ENCODE measurements at places on chromosomes 12 and 14. TPM values are rescaled to one million over a fixed set of nuclear protein-coding genes. Genes with fewer than 3 reads are reported as not detected.

Gene CD69
- polyA plus RNA-seq = not detected

Gene C14orf132
- polyA plus RNA-seq = 47.7 TPM

Gene FGF23
- polyA plus RNA-seq = not detected

Gene SLC17A8
- polyA plus RNA-seq = not detected

Gene OASL
- 0.05 TPM for polyA plus RNA-seq

Gene OTX2
- polyA plus RNA-seq = not detected

Gene PAWR
- 11.2 TPM for polyA plus RNA-seq

Gene ANKRD33
- polyA plus RNA-seq = not detected

Gene LGALS3
- 383 TPM for polyA plus RNA-seq

Gene PRPF39
- polyA plus RNA-seq = 33.0 TPM

Gene CDCA4
- 6.8 TPM for polyA plus RNA-seq

Gene GLT1D1
- not detected for polyA plus RNA-seq

Gene SCYL2
- polyA plus RNA-seq = 50.3 TPM

Gene PYGL
- 60.4 TPM for polyA plus RNA-seq

GRCh38 chr14:59583755-59584154 is 7.1 kb upstream of the CCDC175 start:
- no peak for DNase-seq

DNA sequence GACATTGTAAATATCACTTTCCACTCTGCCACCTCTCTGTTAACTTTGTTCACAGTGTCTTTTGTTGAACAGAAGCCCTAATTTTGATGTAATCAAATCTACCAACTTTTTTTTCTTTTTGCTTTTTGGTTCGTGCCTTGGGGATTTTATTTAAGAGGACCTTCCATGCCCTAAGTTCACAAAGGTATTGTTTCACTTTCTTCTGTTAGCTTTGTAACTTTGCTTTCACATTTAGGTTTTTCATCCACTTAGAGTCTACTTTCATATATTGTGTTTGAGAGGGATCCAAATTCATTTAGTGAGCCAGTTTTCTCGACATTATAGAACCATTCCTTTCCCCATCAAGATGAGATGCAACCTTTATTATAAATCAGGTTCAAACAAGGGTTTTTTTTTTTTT is 275.7 kb upstream of the CRY1 start:
- DNase-seq = no peak

GRCh38 chr12:88409257-88409656 is 171.0 kb downstream of the KITLG start:
- no peak for DNase-seq

DNA sequence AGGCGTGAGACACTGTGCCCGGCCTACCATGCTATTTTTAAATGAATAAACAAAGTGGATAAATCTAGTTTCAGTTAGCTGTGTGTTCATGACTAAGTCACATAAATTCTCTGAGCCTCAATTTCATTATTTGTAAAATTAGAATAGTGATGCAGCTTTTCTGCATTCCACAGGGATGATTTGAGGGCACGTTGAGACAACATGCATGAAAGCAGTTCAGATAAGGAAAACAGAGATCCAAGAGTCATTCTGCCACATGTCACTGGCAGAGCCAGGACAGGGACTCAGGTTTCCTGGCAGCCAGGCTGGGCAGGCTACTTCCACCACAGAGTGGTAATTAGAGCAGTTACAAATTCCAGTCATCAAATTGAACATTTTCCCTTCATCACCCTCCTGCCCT is 2.9 kb upstream of the PPP4R4 start:
- no peak for DNase-seq

DNA sequence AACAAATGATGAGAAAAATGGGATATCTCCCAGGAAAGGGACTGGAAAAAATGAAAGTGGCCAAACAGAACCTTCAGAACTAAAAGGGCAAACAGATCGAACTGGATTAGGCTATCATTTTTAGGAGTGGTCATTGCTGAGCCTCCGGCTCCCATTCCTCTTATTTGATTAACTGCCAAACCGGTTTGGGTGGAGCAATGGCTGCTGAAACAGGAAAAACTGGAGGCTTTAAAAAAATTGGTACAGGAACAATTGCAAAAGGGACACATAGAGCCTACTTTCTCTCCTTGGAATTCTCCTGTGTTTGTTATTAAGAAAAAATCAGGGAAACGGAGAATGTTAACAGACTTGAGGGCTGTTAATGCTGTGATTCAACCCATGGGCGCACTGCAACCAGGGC is 49.7 kb downstream of the TNFAIP2 start:
- DNase-seq = no peak

DNA sequence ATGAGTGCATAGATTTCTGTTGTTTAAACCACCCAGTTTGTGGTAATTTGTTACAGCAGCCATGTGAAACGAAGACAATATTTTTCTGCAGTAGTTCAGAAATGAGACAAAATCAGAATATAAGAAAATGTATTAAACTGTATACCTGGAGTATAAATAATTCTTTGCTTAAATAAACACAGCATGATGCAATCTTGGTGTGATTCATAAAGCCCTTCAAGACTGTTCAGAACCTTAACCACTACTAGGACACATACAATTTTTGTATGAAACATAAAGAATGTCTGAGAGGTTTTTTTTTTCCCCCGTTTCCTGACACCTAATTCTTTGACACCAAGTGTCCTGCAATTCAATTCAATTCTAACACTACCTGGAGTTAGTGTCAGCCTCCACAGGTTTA is 10.5 kb downstream of the C12orf75 start:
- DNase-seq = no peak

GRCh38 chr12:117470804-117471203 is 109.4 kb upstream of the NOS1 start:
- DNase-seq = no peak

- no peak for DNase-seq
These were observed 91.4 kb downstream of the CHGA start for GRCh38 chr14:93014058-93015023.

DNA sequence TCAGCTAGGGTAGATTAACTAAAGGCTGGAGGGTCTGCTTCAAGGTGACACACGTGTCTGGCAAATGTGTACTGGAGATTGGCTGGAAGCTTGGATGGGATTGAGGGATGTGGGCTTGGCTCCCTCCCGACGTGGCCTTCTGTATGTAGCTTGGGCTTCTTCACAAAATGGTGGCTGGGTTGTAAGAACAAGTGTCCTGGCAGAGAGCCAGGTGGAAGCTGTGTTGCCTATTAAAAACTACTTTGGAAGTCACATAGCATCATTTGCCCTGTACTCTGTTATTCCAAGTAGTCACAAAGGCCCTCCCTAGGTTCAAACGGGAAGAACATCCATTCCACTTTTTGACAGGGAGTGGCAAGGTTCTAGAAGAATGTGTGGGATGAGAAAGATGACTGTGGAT is 174.1 kb upstream of the PRICKLE1 start:
- no peak for DNase-seq

GRCh38 chr14:64806202-64806861 is 73.4 kb downstream of the SPTB start:
- peak; percentile 59 for DNase-seq

DNA sequence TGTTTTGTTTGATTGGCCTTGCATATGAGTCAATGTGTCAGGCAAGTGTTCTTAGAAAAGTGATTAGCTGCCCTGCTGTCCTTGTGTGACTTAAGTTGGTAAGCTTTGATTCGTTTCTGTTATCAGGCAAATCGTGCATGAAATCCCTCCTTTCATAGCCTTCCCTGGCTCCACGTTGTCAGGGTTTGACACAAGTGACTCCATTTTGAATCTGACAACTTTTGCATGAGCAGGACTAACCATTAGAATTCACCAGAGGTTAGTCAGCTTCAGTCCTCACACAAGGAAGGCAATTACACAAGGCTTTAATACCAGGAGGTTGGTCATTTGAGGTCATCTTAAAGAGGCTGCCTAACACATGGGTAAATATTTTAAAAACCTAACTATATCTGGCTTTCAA is 68.2 kb downstream of the GPATCH2L start:
- no peak for DNase-seq

DNA sequence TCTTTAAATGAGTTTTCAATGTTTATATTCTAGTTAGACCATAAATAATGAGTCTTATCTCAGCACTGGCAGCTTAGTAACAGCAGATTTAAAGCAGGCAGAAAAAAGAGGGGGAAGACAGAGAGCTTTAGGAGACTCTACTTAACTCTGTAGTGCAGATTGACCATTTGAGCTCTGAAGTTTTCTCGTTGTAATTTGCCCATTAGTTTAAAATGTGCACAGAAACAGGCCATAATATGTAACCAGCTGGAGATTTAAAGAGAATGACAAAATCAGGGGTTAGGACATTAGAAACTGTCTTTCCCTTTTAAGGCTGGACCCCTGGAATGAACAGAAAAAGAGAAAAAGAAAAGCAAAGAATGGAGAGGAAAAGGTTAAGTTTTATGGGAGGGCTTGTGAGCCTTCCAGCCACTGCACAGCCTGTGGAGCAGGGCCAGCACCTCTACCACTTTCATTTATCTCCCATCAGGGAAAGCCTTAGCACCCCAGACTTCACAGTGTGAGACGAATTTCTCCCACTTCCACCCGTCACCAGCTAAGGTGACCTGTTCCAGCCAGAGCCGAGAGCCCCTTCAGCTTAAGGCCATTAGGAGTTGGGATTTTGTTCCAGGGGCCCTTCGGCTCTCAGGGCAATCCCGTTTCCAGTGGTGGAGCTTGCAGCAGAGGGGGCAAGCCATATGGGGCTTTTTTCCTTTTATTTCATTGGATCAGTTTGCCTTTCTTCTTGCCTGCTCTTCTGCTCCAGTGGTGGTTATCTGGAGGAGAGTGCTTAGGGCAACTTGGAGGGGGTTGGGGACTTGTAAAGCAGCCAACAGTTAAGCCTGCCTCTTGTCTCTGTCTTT is 8.0 kb downstream of the IL22 start:
- no peak for DNase-seq

- no peak for DNase-seq
These were observed 195.1 kb upstream of the SLC38A2 start for GRCh38 chr12:46567667-46568066.

GRCh38 chr14:94135476-94135875 is 6.1 kb upstream of the IFI27L2 start:
- no peak for DNase-seq

DNA sequence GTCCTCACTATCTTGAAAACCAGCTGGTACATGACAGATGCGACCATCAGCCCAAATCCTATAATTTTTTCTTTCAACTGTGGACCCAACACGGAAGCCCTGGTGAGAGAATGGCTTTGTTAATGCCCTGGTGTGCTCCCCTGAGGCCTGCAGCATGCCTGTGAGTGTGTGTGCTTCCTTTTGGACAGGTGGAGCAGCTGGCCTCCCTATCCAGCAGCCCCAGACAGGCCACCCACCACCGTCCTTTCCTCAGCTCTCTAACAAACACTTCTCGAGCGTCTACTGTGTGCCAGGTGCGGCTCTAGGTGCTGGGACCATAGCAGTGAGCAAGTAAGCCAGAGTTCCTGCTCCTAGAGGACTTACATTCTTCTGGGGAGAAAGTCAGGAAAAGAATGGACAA is 78.9 kb upstream of the GZMB start:
- DNase-seq = no peak
